Epithelial cell of esophagus (primary cell): ENCODE measurements at places on chromosomes 12 and 14.

DNA sequence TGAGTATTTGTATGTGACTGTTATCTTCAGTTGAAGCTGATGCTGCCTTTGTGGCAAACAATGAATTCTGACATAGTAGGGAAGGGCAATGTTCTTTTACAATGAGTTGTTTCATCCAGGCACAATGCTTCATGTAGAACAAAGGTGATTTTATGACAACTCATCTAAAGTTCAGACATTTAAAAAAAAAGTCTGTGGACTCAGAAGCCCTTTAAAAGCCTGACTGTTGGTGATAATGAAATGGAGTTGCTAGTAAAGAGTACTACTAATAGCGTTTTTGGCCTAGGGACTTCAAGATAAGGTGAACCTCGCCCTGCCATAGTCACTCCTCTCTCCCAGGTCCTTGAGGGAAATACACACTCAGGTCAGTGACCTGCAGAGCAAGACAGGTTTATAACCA lies 105.1 kb downstream of the AKAP6 start:
- DNase-seq = no peak

DNA sequence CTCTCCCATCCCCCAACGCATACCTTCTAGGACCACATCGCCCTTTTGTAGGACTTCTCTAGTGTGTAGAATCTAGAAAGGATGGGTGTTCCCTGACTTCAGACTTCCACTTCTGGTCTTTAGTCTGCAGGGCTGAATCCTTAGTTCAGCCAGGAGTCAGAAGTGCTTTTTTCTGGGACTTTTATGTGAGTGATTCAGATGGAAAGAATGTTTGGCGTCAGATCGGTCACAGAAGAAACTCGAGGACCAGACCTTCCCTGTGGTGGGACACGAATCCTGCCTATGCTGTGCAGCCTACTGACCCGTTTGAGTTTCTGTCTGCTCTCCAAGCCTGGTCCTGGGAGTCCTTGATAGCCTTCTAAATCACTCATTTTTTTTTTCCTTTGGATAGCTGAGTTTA lies 165.4 kb upstream of the SSTR1 start:
- peak; percentile 1 for DNase-seq

- DNase-seq = no peak
These were observed 219.2 kb downstream of the TMEM121 start for GRCh38 chr14:105745433-105746123.

DNA sequence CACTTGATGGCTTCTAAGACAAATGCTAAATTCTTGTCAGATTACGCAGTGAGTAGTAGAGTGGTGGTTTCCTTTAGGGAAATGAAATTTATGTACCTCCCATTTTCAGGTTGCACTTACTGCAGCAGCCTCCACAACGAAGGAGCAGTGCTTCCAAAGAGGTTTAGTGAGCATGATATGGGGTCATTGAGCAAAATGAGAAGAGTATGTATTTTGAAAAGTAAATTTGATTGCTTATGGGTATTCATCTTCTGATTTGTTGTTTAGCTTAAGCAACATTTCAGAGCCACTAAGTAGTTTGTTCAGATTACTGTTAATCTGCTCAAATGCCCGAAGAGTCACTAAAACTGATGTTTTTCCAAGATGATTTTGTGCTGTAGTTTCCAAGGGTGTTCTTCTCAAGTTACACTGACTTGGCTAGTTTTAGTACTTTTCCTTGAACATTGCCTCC lies 493.6 kb downstream of the PCNX1 start:
- DNase-seq = peak; percentile 29

DNA sequence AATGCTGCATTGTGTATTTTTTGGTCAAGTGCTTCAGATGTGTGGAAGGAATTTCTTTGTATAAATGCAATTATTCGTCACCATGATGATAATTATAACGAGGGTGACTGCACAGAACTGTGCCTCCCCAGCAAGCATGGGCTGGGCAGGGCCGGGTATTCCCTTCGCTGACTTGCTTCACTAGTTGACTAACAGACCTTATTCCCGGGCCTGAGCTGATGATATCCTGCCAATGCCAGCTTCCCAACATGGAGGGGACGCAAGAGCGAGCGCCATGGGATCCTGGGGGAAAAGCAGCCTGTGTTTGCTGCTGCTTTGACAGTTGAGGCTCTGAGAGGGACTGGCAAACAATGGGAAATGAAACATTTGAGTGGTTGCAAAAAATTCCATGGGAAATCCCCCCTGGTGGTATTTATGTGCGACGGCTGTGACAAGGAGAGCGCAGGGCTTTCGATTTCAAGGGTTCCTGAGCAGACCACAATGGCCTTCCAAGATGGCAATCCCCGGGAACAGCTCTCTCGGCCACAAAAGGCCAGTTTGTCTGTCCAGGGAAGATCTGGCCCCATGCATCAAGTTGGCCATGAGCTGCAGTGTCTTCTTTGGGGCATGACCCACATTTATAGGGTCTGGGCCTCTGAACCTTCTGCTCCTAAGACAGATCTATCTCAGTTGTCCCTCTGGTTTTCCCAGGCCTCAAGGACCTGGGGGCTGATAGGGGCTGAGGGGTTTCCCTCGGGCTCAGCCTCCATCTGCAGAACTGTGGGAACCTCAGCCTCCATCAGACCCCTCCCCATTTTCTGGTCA lies 21.9 kb upstream of the MAP1LC3B2 start:
- DNase-seq = no peak

DNA sequence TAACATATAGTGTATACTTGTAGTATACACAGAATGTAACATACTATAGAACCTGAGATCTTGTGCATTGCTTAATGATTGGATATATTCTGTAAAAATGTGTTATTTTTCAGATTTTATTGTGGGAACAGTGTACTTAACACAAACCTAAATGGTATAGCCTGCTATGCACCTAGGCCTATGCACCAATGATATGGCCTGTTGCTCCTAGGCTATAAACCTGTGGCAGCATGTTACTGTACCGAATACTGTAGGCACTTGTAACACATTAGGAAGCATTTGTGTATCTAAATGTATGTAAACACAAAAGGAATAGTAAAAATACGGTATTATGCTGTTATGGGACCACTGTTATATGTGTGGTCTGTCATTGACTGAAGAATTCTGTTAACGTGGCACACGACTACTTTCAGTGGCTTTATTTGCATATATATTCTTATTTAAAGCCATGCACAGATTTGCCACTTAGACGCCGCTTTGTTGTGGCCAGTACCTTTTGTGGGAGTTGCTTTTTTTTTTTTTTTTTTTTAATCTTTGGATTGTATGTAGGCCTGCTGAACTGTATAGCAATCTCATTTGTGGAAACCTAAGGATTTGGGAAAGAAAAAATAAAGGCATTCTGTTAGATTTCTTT lies 7.4 kb downstream of the PAPOLA start:
- DNase-seq = no peak

DNA sequence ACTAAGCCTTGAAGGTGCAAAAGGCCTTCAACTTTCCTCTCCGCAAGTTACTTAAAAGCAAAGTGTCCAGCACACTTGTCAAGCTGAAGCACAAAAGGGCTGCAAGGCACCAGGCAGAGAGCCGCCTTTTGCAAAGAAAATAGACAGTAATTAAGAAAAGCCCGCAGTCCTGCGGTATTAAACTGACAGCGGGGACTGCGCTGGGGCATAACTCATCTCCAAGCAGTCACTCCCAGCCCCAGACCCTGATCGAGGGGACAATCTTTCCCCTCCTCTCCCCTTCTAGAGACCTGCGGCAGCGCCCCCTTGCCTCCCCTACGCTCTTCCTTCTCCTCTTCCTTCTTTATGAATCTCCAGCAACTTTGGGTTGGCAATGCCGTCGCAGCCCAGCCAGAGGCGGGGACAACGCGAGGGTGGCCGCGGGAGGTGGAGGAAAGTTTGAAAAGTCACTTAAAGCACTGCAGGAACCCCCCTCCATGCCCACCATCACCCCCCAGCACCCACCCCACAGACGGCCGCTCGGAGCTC lies 200.9 kb upstream of the CAND1 start:
- peak; percentile 23 for DNase-seq

DNA sequence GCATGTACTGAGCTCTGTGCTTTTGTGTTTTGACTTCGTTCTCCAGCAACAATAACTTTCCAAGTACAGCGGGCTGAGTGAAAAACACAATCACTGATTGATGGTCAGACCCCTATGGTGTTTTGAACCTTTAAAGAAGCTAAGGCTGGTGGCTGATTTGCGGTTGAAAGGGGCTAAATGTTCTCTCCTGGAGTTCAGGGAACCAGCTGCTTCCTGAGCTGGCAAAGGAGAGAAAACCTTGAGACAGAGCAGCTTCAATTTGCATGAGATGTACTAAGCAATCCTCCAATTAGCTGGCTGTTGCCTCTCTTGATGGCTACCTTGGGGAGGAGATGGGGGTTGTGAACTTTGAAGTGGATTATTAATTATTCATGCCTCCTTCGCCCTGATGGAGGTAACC lies 546.7 kb upstream of the SEL1L start:
- no peak for DNase-seq

DNA sequence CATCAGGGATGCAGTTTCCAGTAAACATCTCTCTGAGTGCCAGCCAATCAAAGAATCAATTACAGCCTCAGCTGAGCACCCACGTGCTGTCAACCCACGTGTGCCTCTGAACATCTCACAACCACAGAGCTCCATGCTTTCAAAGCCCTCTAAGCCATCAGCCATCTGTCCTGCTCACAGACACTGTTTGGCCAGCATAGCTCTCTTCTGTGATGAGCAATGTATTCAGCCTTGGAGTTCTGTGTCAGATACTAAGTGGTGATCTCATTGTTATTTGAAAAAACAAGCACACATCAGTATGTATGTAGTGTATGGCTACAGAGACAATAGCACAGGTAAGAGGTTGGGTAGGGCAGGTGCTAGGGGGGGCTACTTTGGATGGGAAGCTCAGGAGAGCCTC lies 94.3 kb downstream of the RGS6 start:
- no peak for DNase-seq

GRCh38 chr12:15788233-15789219 lies 662 bp downstream of the EPS8 start:
- DNase-seq = peak; percentile 50

- no peak for DNase-seq
These were observed 91.7 kb upstream of the MAX start for GRCh38 chr14:65193916-65194590.

DNA sequence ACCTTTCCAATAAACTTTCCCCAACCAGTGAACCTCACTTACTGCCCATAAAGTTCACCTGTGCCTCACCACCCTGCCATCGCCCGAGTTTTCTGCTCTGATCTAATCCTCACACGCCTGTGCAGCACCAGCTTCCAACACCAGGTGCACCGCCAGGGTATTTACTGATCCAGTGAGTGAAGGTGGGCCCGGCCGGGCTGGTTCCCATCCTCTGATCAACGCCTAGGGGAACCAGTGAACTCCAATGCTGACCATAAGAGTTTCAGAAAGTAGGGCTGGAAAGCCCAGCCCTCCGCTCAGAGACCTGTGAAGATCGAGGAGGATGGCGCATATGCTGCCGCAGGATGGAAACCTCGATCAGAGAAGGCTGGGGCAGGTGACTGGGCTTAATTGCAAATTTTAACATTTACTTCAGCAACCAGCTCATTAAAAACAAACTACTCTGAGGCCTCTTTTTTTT lies 685 bp upstream of the MYL6B start:
- peak; percentile 66 for DNase-seq

DNA sequence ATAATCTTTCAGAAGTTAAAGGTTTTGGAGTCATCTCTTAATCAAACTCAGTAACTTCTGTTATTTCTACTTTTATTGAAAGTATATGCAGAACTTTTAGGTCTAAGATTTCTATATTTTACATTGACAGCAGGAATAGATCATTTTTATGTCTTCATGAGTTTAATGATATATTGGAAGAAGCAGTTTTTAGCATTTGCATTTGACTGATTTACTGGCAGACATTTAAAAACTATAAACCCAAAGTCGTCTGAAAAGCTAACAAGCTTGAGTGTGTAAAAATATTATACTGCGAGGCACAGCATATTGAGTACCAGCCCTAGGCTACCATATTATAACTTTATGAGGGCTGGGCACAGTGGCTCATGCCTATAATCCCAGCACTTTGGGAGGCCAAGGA lies 214.0 kb upstream of the GARIN2 start:
- no peak for DNase-seq

GRCh38 chr12:62158461-62159360 lies 101.5 kb upstream of the USP15 start:
- no peak for DNase-seq

- DNase-seq = no peak
These were observed 86.2 kb upstream of the VASH1 start for GRCh38 chr14:76675046-76675445.

DNA sequence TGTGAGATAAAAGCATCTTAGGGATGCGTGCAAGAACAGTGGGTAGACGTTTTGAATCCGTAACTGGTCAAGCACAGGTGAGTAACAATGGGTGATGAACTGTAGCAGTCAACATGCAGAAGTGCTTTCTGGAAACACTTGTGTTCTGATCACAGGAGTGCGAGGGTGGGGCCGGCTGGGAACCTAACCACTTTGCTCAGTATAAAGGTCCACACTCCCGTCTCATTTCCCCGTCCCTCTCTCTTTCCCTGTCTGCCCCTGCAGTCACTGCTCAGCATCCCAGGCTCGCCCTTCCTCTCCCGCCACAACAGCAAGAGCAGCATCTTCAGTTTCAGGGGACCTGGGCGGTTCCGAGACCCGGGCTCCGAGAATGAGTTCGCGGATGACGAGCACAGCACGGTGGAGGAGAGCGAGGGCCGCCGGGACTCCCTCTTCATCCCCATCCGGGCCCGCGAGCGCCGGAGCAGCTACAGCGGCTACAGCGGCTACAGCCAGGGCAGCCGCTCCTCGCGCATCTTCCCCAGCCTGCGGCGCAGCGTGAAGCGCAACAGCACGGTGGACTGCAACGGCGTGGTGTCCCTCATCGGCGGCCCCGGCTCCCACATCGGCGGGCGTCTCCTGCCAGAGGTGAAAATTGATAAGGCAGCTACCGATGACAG lies 127.1 kb downstream of the FIGNL2 start:
- peak; percentile 19 for DNase-seq

DNA sequence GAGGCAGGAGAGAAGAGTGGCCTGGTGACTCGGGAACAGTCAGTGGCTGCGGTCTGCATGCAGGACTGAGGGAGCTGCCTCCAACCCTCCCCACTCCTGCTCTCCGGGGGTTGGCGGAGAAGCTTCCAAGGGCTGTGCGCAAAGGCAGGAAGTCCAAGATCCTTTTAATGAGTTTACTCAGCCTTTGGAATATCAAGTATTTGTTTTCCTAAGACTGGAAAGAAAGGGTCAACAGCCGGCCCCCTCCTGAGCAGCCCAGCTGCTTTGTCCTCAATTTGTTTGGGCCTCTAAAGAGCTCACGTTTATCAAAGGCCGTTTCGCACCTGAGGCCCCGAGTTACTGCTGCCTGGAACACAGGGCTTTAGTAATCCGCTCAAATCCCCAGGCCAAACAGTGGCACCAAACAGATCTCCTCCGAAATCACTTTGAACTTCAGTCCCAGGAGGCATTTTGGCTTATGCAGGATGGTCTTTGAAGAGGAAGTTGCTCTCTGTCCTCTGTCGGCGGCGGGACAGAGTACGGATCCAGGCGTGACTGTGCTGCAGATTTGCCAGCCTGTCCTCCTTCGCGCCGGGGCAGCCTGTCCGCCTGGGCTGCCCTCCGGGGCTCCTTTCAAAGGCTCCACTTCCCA lies 117.2 kb upstream of the FZD10 start:
- DNase-seq = no peak

GRCh38 chr12:101779626-101780025 lies 40.4 kb upstream of the SYCP3 start:
- no peak for DNase-seq

- DNase-seq = no peak
These were observed 206.6 kb downstream of the KIF26A start for GRCh38 chr14:104344818-104345620.
